Activated CD8-positive, alpha-beta T cell treated with anti-CD3 and anti-CD28 coated beads, Interleukin-2, amount 10 ng/mL, durations not matched to agents 7 days and 5 days (primary cell): ENCODE measurements at places on chromosomes 3 and 15.

DNA sequence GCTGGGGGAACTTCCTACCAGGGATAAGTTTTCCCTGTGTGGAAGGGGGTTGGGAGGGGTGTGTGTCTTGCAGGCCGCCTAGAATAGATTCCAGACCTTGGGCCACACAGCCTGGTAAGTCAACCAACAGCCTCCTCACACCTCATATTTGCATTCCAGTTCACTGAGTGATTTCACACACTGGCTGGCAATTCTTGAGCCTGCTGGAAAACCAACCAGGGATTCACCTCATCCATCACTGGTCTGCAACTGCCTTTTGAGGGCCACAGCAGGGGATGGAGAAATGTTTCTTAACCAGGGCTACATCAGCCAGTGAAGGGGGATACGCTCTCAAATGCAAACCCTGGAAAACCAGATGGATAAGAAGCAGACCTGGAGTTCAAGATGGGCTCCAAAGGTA lies 2.0 kb downstream of the FSTL1 start:
- DNase-seq: no peak

DNA sequence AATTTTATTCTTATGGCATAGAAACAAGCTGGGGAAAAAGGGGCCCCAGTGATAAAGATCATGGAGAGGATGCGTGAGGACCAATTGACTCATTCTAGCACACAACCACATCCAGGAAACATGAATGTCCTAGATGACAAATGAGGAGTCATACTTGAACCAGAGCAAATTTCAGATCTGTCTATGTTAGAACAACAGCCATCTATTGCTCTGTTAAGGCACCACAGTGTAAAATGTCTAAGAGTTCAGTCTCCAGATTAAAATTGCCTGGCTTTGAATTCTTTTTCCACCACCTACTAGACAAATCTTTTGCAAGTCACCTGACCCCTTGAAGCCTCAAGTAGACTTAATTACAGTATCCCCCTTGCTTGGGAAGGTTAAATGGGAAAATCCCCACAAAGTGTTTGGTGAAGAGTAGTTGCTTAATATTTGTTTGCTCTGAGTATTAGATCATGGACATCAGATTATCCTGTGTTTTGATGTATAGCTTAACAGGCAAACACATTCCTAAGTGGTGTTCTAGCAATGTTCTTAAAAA lies 258.7 kb upstream of the TGFBR2 start:
- peak; percentile 69 for DNase-seq

GRCh38 chr15:86608461-86609205 lies 529.0 kb downstream of the AGBL1 start:
- no peak for DNase-seq

DNA sequence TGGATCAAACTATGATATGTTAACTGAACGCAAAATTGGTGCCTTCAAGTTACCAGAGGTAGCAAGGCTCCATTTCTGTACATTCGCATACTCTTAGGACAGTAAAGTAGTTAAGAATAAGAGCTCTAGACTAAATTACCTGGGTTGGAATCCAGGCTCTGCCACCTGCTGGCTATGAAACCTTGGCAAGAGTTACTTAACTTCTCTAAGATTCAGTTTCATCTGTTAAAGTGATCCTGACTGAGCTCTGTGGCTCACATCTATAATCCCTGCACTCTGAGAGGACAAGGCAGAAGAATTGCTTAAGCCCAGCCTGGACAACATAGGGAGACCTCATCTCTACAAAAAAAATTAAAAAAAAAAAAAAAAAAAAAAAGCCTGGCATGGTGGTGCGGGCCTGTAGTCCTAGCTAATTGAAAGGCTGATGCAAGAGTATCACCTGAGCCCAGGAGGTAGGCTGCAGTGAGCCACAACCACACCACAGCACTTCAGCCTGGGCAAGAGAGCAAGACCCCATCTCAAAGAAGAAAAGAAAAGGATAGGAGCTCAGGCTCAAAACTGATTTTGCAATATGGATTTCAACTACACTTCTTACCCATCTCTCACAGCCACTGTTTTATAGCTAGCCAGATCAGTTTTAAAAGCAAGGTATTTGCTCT lies 21.3 kb downstream of the GSK3B start:
- no peak for DNase-seq

- no peak for DNase-seq
Measured at GRCh38 chr3:16546186-16547010, 32.9 kb upstream of the RFTN1 start.

DNA sequence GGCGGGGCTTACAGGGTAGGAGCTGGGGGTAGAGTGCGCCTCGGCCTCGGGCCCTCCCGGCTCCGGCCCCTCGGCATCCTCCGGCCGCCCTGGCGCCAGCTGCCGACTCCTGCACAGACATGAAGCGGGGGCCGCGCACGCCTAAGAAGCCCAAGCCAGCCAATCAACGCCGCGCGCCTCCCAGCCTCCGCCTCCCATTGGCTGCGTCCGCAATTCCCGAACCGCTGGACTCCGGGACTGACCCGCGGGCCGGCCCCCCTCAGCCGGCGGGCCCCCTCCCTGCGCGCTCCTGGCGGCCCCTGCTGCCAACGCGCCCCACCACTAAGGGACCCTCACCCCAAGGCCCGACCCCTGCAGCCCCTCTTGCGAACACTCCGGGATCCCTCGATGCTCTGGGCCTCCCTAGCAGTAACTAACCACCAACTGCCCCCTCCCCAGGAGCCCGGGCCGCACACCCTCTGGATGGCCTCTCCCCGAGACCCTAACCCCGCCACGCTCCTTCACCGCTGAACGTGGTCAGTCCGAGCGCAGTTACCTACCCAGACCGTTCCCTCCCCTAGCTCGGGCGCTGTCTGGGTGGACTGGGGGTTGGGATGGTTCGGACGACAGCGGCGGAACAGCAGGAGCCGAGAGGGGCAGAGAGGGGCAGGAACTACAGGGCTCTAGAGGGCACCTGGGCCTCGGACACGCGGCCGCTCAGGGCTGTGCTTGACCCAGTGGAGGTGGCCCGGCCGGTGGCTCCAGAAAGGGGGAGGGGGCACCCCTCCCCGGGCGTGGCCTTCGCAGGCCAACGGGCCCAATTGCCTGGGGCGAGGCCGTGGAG lies 5.0 kb downstream of the GATA2 start:
- no peak for DNase-seq

DNA sequence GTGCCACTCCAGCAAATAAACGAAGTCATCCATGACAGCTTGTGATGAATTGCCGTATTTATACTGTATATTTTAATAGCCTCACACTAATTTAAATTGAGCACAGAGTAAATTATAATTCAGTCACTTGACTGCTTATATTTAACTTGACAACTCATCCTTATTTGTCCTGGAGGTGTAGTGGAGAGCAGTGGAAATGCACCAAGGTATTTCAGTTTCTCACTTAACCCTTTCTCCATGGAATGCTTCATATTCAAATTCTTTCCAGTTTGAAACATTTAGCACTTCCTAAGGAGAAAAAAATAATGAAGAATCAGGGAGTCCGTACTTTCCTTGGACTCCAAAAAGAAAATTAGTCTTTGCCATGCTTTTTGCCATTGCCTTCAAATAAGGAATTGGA lies 99.0 kb downstream of the MAP2K5 start:
- DNase-seq: no peak

GRCh38 chr3:33125840-33126239 lies 12.0 kb downstream of the CRTAP start:
- DNase-seq: peak; percentile 12

DNA sequence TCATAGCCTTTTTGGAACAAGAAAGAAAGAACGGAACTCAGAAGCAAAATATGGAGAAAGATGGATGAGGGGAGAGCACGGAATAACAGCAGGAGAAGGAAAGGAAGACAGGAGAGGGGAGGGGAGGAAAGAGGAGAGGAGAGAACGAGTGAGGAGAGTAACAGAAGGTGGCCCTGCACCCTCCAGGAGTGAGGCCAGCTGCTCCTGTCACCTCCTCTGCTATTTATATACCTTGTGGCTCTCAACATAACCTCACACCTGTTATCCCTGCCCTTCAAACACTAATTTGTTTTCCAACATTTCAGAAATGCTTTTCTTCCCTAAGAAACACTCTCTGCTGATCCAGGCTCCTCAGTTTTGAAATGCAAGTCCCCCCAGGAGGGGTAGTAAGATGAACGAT lies 53.4 kb upstream of the ATP2B2 start:
- DNase-seq: peak; percentile 1
